ENCODE measurements at places on chromosomes 4 and X. TPM values are rescaled to one million over a fixed set of nuclear protein-coding genes. Genes with fewer than 3 reads are reported as not detected.

- H3K27ac ChIP-seq = no peak overlapping the region
- peaks cover 43% of the 10 kb centered on the region for H3K4me1 ChIP-seq
- H3K36me3 ChIP-seq = no peaks in the 10 kb centered on the region
- no peaks in the 10 kb centered on the region for H3K27me3 ChIP-seq
Observed at GRCh38 chrX:57900975-57901374, 9.3 kb downstream of the ZXDA start.

- H3K27ac ChIP-seq = no peak overlapping the region
- no peak overlapping the region for H3K4me3 ChIP-seq
- no peaks in the 10 kb centered on the region for H3K27me3 ChIP-seq
- no peaks in the 10 kb centered on the region for H3K4me1 ChIP-seq
Observed at GRCh38 chr4:148557793-148558192, 115.6 kb upstream of the NR3C2 start.

GRCh38 chrX:155070038-155070437, 898 bp downstream of the CMC4 start:
- no peak for ATAC-seq
- peaks cover 5% of the 10 kb centered on the region for H3K36me3 ChIP-seq

DNA sequence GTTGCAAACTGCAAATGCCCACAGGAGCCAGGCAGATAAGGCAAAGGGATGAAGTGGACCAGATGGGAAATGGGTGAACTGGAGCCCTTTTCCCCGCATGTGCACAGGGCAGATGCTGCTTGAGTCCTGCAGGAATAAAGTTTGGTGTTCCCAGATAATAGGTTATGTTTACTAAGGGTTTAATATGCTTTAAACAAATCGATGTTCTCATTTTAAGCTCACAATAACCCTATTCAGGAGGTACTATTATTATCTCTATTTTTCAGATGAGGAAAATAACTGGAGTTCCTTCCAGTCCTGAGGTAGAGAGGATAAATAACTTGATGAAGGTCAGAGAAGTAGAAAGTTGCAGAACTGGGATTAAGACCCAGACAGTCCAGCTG, 77.3 kb downstream of the LRRC66 start:
- H3K27me3 ChIP-seq = no peaks in the 10 kb centered on the region
- no peak overlapping the region for H3K4me3 ChIP-seq
- no peak overlapping the region for H3K27ac ChIP-seq
- no peaks in the 10 kb centered on the region for H3K4me1 ChIP-seq
- no peak for ATAC-seq

SLC39A8 gene
- total RNA-seq = 13.8 TPM

DNA sequence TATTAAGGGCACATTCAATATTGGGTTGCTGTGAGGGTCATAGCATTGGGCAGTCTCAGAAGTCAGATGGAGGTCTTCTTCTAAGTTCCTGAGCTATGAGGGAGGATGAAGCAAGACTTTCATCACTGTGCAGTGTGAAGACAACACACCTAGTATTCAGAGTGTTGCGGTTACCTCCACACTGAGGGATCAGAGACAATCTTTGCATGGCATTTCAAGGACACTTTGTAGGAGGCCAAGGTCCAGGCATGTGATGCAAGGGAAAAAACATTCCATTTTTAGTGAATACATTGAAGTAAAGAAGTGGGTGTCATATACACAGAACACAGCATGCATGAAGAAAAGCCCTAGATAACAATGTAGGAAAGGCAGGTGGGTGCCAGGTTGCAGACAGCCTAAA, 481.2 kb upstream of the DIPK2B start:
- H3K4me1 ChIP-seq = no peaks in the 10 kb centered on the region
- H3K4me3 ChIP-seq = no peak overlapping the region
- H3K27me3 ChIP-seq = no peaks in the 10 kb centered on the region
- ATAC-seq = no peak
- no peak overlapping the region for H3K27ac ChIP-seq

GRCh38 chrX:29662759-29663503, 552.4 kb upstream of the MAGEB2 start:
- H3K4me3 ChIP-seq = no peak overlapping the region
- peak; percentile 71 for ATAC-seq
- peaks cover 12% of the 10 kb centered on the region for H3K4me1 ChIP-seq
- H3K27ac ChIP-seq = peak overlapping the region; percentile 50
- no peaks in the 10 kb centered on the region for H3K36me3 ChIP-seq

TIGD4 gene
- total RNA-seq = 0.62 TPM

ASB5 gene
- total RNA-seq = 29.2 TPM
